Ovary (tissue), 10 donors: ENCODE measurements at places on chromosomes 4 and X. TPM values are rescaled to one million over a fixed set of nuclear protein-coding genes. Genes with fewer than 3 reads are reported as not detected.
A peak's percentile ranks its signal among the peaks of the same experiment; 100 is the strongest.

The FHIP1A gene
- 14.2 TPM for total RNA-seq

GRCh38 chrX:7242613-7243012, 94.7 kb upstream of the PUDP start:
- no peaks in the 10 kb centered on the region for H3K27me3 ChIP-seq
- no peaks in the 10 kb centered on the region for H3K36me3 ChIP-seq
- H3K4me1 ChIP-seq: no peaks in the 10 kb centered on the region
- H3K4me3 ChIP-seq: no peak overlapping the region
- no peak for DNase-seq

DNA sequence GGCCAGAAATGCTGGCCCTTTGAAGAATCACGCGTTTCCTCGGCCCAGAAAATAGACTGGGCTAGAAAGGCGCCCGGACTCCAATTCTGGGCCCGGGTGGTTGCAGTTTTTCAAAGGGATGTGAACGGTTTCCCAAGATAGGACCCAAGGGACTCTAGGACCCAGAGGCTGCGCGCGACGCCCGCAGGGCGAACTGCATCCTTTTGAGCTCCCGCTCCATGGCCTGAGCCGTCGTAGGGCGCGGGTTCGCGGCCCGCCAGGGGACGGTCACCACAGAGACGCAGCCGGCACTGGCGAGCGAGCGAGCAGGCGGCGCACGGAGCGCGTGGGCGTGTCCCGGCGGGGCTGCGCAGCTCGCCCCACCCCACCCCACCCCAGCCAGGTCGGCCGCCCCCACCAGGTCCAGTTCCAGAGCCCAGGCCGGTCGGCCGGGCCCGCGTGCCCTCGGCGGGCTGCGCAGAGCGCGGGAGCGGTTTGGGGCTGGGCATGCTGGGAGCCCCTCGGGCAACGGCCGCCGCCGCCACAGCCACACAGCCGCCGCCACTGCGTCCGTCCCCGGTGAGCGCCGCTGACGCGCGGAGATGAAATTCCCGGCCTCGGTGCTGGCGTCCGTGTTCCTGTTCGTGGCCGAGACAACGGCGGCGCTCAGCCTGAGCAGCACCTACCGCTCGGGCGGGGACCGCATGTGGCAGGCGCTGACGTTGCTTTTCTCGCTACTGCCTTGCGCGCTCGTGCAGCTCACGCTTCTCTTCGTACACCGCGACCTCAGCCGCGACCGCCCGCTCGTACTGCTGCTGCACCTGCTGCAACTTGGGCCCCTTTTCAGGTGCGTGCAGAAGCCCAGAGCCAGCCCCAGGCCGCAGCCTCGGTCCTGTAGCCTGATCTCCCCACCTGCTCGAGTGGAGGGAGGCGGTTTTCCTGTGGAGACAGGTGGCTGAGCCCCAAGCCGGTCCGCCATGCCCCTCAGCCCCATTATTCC, at the start of gene XK:
Gene XK, plus strand, starts transcription at position 411 of the 979 bp plus-strand sequence. Its CDS starts 171 bp downstream, at position 582.
- H3K27me3 ChIP-seq: no peaks in the 10 kb centered on the region
- H3K27ac ChIP-seq: no peak within 1 kb of the TSS
- peak within 1 kb of the TSS; percentile 35 for H3K4me3 ChIP-seq
- no peaks in the 10 kb centered on the region for H3K4me1 ChIP-seq
- peak; percentile 49 for DNase-seq

DNA sequence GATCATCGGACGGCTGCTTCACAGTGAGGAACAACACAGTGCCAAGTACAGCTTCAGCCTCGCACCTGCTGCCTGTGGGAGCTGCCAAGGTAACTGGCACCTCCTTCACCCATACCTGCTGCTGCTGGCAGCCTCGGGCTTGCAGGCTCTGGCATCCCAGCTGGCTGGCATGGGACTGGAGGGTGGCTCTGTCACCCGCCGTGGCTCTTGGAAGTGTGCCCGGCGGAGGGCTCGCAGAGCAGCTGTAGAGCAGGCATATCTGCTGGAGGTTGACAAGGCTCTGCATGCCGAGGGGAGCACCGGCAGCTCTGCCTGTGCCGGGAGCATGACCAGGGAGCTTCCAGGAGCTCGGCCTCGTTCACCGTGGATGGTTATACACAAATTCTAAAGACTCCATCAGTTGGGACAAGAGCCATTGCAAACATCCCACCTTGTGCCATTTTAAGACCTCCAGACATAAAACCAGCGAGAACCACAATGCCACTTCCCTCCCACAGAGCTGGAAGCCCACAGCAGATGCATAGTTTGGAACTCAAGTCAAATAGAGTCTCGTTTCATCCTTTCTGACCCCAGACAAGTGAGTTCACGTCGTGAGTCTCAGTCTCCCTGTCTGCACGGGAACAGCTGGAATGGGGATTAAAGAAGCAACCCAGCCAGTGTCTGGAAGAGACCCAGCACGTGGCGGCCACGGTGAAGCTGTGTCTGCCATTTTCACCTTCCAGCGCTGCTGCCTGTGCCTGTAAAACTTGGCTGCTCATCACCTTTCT, 84.3 kb upstream of the PSAPL1 start:
- DNase-seq: peak; percentile 29
- H3K36me3 ChIP-seq: no peaks in the 10 kb centered on the region
- no peaks in the 10 kb centered on the region for H3K27me3 ChIP-seq
- H3K4me1 ChIP-seq: peaks cover 17% of the 10 kb centered on the region
- H3K27ac ChIP-seq: no peak overlapping the region
- H3K4me3 ChIP-seq: no peak overlapping the region

DNA sequence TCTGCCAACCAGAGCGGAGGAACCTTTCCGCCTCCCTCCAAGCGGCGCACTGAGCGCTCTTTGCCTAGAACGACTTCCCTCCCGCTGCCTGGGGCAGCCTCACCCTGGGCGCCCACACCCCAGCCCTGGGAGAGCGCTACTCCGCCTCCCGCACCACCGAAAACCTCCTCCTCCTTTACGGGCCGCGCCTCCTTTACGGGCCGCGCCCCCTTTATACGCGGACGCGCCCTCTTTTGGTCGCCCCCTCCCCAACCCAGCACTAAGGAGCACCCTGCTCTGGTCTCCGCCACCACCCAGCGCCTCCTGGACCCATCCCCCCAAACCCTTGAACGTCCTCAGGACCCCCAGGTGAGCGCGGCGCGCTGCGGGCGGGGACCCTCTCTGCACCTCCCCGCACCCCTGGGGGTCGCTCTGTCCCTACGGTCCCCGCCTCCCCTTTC, 586 bp upstream of the NSG1 start:
- no peaks in the 10 kb centered on the region for H3K36me3 ChIP-seq
- H3K4me1 ChIP-seq: peaks cover 5% of the 10 kb centered on the region
- H3K27ac ChIP-seq: no peak overlapping the region
- H3K4me3 ChIP-seq: peak overlapping the region; percentile 49
- no peaks in the 10 kb centered on the region for H3K27me3 ChIP-seq
- DNase-seq: peak; percentile 69

- no peak overlapping the region for H3K4me3 ChIP-seq
- H3K4me1 ChIP-seq: no peaks in the 10 kb centered on the region
- no peak overlapping the region for H3K27ac ChIP-seq
Observed at GRCh38 chrX:121360280-121360679, 312.9 kb downstream of the GLUD2 start.

The HS3ST1 gene
- 35.9 TPM for total RNA-seq

GRCh38 chr4:8710416-8710815, 117.9 kb downstream of the CPZ start:
- peak; percentile 6 for DNase-seq
- no peak overlapping the region for H3K4me3 ChIP-seq
- no peaks in the 10 kb centered on the region for H3K4me1 ChIP-seq
- no peaks in the 10 kb centered on the region for H3K27me3 ChIP-seq
- H3K27ac ChIP-seq: no peak overlapping the region
- H3K36me3 ChIP-seq: no peaks in the 10 kb centered on the region

The ARR3 gene
- total RNA-seq: not detected

The TMEM154 gene
- 0.53 TPM for total RNA-seq

The CFP gene
- total RNA-seq: 0.72 TPM

- no peaks in the 10 kb centered on the region for H3K36me3 ChIP-seq
- no peak overlapping the region for H3K4me3 ChIP-seq
- no peaks in the 10 kb centered on the region for H3K27me3 ChIP-seq
- no peak overlapping the region for H3K27ac ChIP-seq
Observed at GRCh38 chr4:2942532-2943363, 20.5 kb downstream of the NOP14 start.

The NXF2 gene
- total RNA-seq: not detected

DNA sequence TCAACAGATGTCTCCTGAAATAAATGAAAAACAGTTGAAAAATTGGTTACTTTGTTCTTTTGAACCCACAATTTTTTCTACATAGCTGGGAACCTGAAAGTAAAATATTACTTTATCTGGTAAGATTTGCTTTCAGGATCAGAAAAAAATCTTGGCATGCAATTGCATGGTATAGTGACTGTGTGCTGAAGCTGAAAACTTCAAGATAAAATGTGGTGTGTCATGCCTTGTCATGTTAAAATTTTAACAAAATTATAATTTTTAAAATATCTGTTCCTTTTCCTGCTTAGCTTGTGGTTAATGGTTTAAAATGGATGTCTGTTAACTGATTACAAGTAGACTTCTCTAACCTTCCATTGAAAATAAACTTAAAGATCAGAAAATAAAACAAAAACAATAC, 904.8 kb downstream of the PDHA2 start:
- H3K4me1 ChIP-seq: no peaks in the 10 kb centered on the region
- no peaks in the 10 kb centered on the region for H3K27me3 ChIP-seq
- no peak overlapping the region for H3K4me3 ChIP-seq

The PLS3 gene
- total RNA-seq: 152 TPM

- no peaks in the 10 kb centered on the region for H3K36me3 ChIP-seq
- no peak overlapping the region for H3K27ac ChIP-seq
- H3K4me3 ChIP-seq: no peak overlapping the region
- no peaks in the 10 kb centered on the region for H3K27me3 ChIP-seq
- DNase-seq: no peak
- H3K4me1 ChIP-seq: no peaks in the 10 kb centered on the region
Observed at GRCh38 chr4:99817309-99817890, 773 bp downstream of the DAPP1 start.

The FHDC1 gene
- total RNA-seq: 0.30 TPM

The RADX gene
- 9.5 TPM for total RNA-seq

- no peaks in the 10 kb centered on the region for H3K4me1 ChIP-seq
- no peak for DNase-seq
- H3K27ac ChIP-seq: no peak overlapping the region
- H3K4me3 ChIP-seq: no peak overlapping the region
Observed at GRCh38 chrX:31580726-31581125, 508.9 kb upstream of the FTHL17 start.

- no peaks in the 10 kb centered on the region for H3K27me3 ChIP-seq
- no peak overlapping the region for H3K4me3 ChIP-seq
- no peaks in the 10 kb centered on the region for H3K4me1 ChIP-seq
- H3K27ac ChIP-seq: no peak overlapping the region
Observed at GRCh38 chrX:50617183-50617582, 146.6 kb upstream of the DGKK start.

The KLHL34 gene
- total RNA-seq: not detected

DNA sequence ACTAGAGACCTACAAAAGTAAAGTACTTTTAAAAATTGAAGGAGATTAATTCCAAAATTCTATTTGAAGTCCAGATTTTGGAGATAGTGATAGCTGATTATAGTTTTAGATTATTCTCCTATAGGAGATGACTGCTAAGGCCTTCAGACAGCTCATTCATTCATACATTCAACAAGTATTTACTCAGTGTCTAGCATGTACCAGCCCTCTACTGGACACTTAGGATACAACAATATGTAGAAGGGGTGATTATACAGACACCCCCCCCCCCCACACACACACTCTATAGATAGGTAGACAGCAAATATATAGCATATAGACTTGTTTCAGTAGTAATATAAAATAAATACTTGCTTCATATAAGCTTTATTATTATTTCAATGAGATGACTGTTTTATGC, 60.4 kb upstream of the TAF9B start:
- no peaks in the 10 kb centered on the region for H3K4me1 ChIP-seq
- H3K36me3 ChIP-seq: no peaks in the 10 kb centered on the region
- no peak overlapping the region for H3K27ac ChIP-seq

DNA sequence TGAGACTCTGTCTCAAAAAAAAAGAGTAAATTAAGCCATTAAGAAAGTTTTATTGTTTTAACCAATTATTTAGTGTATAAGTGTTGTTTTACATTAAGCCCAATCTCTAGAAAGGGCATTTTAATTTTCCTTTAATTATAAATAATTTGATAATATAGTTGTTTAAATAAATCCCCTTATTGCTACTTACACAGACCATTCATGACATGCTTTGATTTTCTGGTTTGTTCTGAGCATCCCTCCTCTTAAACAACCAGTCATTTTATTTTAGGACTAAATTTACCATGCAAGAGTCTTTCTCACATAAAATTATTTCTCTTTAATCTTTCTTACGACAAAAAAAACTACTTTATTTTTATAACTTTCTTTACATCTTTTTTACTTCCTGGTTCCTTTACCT, 23.5 kb upstream of the PAGE5 start:
- H3K27ac ChIP-seq: no peak overlapping the region
- no peaks in the 10 kb centered on the region for H3K36me3 ChIP-seq
- H3K27me3 ChIP-seq: no peaks in the 10 kb centered on the region
- no peaks in the 10 kb centered on the region for H3K4me1 ChIP-seq
- DNase-seq: no peak
- H3K4me3 ChIP-seq: no peak overlapping the region

GRCh38 chrX:41009850-41010846, 75.1 kb upstream of the USP9X start:
- H3K27me3 ChIP-seq: no peaks in the 10 kb centered on the region
- no peaks in the 10 kb centered on the region for H3K36me3 ChIP-seq
- DNase-seq: peak; percentile 84
- peak overlapping the region; percentile 65 for H3K27ac ChIP-seq
- H3K4me1 ChIP-seq: no peaks in the 10 kb centered on the region

DNA sequence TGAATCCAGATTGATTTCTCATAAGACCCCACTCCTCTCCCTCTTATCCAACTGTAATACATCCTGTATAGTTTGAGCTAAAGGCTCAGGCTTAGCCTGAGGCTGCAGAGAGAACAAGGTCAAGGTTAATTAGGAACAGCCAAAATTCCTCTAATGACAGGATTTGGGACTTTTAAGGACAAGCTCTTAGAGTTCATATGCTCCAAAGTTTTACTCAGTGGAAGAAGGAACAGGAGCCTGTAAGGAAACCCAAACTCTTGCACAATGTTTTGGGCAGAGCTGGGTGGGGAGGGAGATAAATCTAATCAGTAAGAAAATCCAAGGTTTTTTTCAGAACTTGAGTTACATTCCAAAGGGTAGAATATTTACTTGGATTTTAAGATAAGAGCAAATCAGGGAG, 238.8 kb downstream of the QDPR start:
- no peaks in the 10 kb centered on the region for H3K27me3 ChIP-seq
- no peak overlapping the region for H3K4me3 ChIP-seq

GRCh38 chr4:101835121-101835904, 44.8 kb downstream of the BANK1 start:
- no peaks in the 10 kb centered on the region for H3K27me3 ChIP-seq
- no peak overlapping the region for H3K4me3 ChIP-seq
- no peak for DNase-seq
- H3K4me1 ChIP-seq: no peaks in the 10 kb centered on the region

- no peaks in the 10 kb centered on the region for H3K4me1 ChIP-seq
- H3K36me3 ChIP-seq: no peaks in the 10 kb centered on the region
- H3K4me3 ChIP-seq: no peak overlapping the region
Observed at GRCh38 chr4:177251237-177251636, 58.4 kb upstream of the NEIL3 start.

The SMPX gene
- total RNA-seq: not detected
